Activated naive CD8-positive, alpha-beta T cell treated with anti-CD3 and anti-CD28 coated beads, Interleukin-2, amount 50 U/mL, for 16 hours (primary cell): ENCODE measurements at places on chromosomes 11 and 22.

GRCh38 chr22:42945736-42946135 is 69.2 kb downstream of the PACSIN2 start:
- DNase-seq = no peak

DNA sequence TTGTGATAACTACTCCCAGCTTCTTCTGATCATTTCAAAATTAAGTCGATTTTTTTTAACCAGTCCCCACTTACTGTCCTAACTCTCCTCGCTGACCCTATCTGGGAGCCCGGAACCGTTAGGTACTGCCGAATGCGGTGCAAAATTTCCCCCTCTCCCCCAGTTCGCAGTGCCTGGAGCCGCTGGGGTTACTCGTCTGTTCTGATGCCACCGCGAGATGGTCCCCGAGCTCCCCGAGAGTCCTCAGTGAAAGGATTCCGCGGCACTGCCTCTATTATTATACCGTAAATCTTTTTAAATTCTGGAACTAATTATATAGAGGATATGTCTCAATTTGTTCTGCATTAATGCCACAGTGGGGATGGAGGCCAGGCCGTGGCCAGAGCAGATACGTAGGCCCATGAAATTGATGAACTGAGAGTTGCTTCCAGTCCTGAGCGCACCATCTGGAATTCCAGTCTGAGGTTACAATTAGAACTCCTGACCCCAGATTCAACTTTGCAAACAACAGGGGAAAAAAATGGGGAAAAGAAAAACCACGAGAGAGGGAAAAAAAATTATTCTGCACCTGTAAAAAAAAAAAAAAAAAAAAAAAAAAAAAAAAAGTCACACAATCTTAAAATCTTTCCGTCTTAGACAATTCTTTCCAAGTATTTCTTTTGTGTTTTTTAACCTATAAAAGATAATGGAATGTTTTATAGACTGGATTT is 4.3 kb upstream of the WT1 start:
- no peak for DNase-seq

DNA sequence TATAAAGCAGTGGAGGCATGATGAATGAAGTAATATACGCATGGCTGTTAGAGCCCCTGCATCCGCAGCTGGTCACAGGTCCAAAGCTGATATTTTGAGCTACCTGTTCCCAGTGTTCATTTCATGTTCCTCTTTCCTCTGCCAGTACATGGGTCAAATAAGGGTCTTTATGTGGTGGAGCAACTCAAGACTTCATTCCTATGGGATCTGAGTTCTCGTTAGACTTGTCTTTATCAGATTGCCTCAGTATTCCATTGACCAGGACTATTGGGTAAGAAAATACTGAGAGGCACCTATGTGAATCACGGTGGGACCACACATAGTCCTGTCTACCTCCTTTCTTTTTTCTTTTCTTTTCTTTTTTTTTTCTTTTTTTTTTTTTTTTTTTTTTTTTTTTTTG is 25.2 kb downstream of the NCF4 start:
- no peak for DNase-seq

- no peak for DNase-seq
Observed at GRCh38 chr11:65126624-65127274, 4.6 kb downstream of the MRPL49 start.

GRCh38 chr11:587978-588380 is 11.7 kb downstream of the PHRF1 start:
- DNase-seq = peak; percentile 47

- DNase-seq = no peak
Observed at GRCh38 chr11:11622340-11622706, 518 bp upstream of the GALNT18 start.

DNA sequence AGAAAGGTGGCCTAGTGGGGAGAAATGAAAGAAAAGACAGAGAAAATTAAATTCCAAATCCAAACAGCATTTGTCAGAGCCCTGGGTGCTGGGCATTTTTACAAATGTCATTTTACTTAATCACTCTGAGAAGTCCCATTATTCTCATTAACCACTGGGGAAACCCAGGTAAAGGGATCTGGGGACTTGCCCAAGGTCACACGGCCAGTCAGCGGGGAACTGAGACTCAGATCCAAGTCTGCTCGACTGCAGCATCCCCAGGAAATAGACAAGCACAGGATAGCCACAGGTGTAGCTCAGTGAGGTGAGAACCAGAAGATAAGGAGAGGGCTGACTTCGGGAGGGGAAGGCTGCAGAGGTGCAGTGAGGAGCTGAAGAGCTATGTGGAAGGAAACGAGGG is 7.9 kb downstream of the NRXN2 start:
- no peak for DNase-seq

DNA sequence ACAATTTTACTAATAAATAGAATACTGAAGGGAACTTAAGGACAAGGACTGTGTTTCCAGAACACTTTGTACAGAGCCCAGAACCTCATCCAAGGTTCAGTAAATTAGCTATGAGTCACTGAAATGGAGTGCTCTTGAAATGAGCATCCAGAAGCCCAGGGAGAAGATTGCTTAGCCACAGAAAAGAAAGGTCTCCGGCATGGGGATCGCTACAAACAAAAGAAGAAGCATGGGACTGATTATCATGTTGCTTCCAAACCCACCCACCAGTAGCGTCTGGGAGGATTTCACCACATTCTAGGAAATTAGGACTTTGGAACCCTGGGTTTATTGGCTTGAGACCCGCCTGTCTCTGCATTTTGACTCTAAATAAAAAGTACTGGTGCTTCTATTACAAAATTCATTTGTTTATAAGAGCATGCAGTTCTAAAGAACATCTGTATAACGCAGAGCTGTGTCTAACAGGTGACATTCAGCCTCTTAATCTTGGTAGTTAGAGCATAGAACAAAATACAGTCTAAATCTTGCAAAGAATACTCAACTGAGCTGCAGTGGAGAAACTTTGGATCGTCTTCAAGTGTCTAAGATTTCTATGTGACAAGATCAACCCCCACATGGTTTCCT is 35.9 kb upstream of the SESN3 start:
- no peak for DNase-seq

DNA sequence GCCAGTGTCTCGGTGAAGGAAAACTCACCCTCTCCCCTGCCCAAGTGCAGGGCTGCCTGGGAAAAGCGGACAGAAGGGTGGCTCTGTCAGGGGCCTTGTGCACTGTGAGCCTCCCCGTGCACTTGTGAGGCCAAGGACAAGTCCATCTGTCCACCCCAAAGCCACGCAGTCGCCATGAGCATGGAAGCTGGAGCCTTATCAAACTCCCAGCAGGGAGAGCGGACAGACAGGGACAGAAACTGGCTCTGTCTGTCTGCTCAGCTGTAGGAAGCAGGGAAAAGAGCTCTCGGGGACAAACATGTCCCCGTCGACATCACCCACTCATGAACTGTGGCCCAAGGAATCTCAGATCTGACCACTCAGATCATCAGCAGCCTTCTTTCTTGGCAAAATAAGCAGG is 1385.4 kb downstream of the TBC1D22A start:
- no peak for DNase-seq

- no peak for DNase-seq
Observed at GRCh38 chr22:32341122-32341740, 16.4 kb upstream of the RFPL3 start.

DNA sequence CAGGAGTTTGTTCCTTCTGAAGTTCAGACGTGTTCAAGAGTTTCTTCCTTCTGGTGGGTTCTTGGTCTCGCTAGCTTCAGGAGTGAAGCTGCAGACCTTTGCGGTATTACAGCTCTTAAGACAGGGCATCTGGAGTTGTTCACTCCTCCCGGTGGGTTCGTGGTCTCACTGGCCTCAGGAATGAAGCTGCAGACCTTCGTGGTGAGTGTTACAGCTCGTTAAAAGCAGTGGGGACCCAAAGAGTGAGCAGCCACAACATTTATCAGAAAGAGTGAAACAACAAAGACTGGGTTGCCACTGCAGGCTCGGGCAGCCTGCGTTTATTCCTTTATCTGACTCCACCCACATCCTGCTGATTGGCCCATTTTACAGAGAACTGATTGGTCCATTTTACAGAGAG is 373.1 kb downstream of the ETS1 start:
- no peak for DNase-seq

DNA sequence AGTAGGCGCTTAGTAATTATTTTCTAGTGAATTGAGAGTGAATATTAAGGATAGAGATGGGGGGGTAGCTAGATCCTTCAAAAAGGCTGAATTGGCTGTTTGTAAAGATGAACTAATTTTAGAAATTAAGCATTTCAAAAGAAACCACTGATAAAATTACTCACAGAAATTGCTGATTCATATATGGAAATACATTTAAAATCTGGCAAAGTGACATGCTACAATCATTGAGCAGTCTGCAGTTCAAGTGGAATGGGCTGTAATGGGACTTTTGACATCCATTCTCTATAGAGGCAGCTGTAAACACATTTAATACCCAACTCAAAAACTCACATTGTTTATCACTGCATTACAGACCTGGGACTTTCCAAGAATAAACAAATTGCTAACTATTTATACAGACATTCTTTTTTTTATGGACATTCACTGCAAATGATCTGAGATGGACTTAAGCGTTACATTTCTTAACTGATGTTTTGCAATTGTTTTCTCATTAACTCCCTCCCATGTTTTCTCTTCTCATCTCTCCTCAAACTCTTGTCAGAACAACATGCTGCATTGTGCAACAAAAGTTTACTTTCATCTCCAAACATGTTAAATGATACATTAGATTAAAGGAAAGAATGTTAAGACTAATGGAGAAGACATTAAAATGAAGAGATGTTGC is 42.1 kb upstream of the MMP7 start:
- DNase-seq = no peak

DNA sequence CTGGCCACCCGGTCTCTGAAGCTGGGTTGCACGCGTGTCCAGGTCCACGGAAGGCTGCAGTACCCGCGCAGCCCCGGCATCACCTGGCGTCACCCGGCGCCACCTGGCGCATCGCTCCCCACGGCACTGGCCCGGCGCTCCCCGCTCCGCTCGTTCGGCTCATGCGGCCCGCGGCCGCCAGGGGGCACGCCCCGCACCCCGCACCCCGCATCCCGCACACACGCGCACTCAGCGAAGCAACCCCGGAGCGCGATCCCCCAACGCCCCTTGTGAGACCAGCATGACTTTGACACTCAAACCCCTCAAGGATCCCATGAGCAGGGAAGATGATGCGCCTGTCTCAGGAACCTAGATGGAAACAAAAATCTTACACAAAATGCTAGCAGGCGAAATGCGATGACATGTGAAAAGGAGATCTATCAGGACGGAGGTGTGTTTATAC is 11.9 kb downstream of the B3GNT6 start:
- peak; percentile 25 for DNase-seq

GRCh38 chr11:57920971-57921370 is 102.7 kb upstream of the OR9Q1 start:
- DNase-seq = no peak

GRCh38 chr11:35927104-35927503 is 16.8 kb upstream of the LDLRAD3 start:
- no peak for DNase-seq

GRCh38 chr22:45468872-45469271 is 33.8 kb upstream of the FBLN1 start:
- no peak for DNase-seq

DNA sequence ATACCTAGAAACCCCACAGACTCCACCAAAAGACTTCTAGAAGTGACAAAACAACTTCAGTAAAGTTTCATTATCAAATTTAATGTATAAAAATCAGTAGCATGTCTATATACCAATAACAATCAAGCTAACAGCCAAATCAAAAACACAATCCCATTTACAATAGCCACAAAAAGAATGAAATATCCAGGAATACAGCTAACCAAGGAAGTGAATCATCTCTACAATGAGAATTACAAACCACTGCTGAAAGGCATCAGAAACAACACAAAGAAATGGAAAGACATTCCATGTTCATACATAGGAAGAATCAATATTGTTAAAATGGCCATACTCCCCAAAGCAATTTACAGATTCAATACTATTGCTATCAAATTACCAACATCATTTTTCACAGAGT is 46.0 kb downstream of the PRCP start:
- DNase-seq = no peak

- DNase-seq = no peak
Observed at GRCh38 chr11:70901951-70902521, 350.3 kb downstream of the SHANK2 start.

DNA sequence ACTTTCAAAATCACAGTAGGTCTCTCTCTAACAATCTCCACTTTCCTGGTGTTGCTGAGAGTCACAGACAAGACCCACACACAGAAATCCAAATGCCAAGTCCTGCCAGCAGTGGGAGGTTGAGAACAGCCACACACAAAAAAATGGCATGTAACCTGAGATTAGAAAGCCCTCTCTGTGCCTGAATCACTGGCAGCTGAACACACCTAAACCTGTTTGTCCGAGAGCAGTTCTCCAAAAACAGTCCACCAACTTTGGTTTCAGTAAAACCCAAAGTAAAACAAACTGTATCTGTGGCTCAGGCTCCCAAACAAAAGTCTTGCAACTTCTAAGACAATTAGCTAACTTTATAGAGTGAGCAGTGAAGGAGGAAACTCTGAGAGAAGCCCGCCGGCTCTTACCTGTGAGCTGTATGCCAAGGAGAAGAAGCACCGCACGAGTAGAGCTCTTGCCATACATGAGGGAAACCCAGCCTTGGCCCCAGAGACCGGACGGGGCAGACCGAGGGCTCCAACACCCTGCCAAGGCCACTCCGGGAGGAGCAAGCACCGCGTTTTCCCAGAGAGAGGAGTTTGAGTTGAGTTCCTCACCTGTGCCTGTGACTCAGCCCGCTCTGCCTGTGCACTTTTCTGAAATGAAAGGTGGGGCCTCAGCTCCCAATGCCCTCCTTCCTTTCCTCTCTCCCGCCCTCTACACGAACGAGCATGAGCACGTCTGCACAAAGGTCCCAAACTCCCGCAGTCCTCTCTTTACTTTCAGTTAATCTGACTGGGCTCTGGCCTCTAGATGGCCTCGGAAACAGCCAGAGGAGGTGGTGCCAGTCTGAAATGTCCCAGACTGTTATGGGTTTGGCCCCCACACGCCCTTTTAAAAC is at the start of gene MPZL2:
Gene MPZL2, minus strand, starts transcription at position 603 of the 874 bp plus-strand sequence. Its CDS starts 144 bp downstream, at position 459.
- DNase-seq = no peak

- no peak for DNase-seq
Observed at GRCh38 chr11:70437111-70437784, 38.9 kb downstream of the CTTN start.

- no peak for DNase-seq
Observed at GRCh38 chr11:86141727-86142126, 72.8 kb upstream of the PICALM start.

- no peak for DNase-seq
Observed at GRCh38 chr22:49487950-49488349, 339.7 kb downstream of the BRD1 start.

- no peak for DNase-seq
Observed at GRCh38 chr22:42624551-42625106, 9.9 kb upstream of the POLDIP3 start.

DNA sequence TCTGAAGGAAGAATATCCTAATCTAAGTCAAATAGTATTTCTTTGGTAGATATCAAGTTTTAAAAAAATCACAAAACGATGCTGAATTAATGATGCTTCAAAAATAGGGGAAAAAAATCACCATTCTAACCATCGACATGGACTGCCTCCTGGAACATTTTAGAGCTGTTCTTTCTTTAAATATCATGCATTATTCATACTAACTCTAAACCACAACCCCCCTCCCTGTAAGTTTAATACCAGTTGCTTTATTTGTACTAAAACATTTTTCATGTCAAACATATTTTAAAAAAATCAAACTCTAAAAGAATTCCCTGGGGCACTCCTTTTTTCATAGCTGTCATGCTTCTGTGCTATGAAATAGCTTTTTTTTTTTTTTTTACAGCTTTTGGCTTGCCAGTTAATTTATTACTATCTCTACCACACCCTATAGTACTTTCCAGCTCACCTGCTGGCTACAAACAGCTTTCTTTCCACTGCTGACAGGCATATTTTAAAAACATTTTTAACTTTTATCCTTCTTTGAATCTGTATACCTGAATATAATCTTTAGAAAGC is 256.9 kb downstream of the SOX6 start:
- no peak for DNase-seq
